Astrocyte of the spinal cord (primary cell): ENCODE measurements at places on chromosomes 7 and 10.
A peak's percentile ranks its signal among the peaks of the same experiment; 100 is the strongest.

DNA sequence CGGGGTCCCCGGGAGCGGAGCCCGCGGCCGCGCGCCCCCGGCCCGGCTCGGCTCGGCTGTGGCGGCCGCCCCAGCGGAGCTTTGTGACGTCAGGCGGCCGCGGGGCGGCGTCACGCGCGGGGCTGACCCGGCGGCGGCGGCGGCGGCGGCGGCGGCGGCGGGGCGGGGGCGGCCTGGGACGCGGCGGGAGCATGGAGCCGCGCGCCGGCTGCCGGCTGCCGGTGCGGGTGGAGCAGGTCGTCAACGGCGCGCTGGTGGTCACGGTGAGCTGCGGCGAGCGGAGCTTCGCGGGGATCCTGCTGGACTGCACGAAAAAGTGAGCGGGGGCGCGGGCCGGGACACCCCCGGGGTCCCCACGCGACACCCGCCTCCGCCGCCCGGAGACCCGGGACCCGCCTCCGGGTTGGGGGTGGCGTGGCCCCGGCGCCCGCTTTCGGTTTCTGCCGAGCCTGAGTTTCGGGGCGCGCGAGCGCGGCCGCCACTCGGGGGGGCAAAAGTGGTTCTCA is at the start of gene PWWP2B:
PWWP2B (plus strand) TSS at position 165 of the 506 bp plus-strand sequence; CDS start at position 192, 27 bp downstream.
- no peak for DNase-seq

- no peak for DNase-seq
Observed at GRCh38 chr7:47419471-47419870, 162.4 kb downstream of the TNS3 start.

DNA sequence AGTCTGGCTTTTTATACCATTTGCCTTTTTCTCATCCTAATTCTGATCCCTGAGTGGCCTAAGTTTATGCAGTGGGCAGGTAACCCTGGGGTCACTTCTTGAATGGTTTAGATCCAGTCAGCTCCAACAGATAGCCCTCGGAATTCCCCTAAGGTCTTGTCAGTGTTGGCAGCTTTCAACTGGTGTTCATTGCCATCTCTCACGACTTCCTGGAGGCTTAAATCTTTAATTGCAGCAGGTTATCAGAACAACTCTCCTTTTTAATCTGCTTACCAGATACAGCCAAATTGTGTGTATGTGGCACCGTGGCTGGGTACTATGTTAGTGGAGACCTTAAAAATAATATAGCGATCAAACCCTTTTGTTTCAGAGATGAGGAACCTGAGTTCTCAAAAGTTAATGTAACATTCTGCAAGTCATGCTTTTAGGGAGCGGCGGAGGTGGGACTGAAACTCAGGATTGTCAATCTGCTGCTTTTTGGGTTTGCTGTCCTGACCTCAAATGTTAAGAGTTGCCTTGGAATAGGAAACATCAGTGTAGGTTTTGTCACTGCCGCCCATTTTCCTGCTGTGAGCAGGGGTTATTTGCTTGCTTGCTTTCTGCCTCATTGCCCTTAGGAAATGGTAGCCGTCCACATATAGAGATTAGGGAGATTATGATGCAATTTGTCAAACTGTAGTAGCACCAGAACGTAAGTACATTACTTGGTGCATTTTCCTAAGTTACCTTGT is 818 bp downstream of the DLD start:
- no peak for DNase-seq

DNA sequence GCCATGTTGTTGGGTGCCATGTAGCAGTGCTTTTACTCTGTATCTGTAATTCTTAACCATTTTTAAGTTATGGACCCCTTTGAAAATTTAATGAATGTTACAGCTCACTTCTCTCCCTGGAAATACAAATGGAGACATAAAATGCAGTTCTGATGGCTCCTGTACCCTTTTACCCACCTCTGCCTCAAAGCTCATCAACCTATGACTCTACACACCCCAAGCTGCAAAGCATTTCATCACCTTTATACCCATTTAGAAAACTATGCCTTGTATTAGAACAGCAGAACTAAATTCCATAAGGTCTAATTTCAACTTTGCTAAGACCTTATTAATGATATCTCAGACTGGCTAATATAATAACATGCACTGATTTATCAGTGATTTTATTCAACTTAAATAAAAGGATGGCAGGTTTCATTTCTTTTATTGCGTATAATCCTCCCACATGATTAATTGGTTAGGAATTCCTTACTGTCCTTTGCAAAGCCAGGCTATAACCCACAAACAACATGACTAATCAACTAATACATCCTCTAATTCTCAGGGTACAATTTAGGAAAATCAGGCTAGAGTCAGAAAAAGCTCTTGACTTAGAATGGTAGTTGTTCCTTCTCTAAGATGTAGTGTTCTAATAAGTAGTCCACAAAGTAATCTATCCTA is 68.1 kb downstream of the CPEB3 start:
- DNase-seq: peak; percentile 59

DNA sequence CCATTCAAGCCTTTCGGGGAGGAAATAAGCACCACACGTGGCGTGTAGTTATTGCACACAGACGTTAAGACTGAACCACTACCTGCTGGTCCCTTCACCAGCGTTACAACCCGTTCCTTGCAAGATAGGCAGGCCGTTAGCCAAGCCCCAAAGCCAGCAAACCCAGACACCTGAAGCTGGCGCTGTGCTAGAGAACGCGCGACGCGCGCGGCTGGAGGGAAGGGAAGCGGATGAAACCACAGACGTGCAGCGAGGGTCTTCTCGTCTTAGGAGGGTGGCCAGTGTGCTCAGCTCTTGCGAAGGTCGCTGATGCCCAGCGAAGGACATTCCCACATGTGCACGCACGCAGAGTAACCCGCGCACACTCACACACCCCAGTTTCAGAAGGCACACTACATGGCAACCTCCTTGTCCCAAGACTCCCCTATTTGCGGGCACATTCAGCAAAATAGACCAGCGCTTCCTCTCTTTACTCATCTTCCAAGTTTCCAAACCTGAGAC is 980 bp downstream of the TMEM26 start:
- no peak for DNase-seq

DNA sequence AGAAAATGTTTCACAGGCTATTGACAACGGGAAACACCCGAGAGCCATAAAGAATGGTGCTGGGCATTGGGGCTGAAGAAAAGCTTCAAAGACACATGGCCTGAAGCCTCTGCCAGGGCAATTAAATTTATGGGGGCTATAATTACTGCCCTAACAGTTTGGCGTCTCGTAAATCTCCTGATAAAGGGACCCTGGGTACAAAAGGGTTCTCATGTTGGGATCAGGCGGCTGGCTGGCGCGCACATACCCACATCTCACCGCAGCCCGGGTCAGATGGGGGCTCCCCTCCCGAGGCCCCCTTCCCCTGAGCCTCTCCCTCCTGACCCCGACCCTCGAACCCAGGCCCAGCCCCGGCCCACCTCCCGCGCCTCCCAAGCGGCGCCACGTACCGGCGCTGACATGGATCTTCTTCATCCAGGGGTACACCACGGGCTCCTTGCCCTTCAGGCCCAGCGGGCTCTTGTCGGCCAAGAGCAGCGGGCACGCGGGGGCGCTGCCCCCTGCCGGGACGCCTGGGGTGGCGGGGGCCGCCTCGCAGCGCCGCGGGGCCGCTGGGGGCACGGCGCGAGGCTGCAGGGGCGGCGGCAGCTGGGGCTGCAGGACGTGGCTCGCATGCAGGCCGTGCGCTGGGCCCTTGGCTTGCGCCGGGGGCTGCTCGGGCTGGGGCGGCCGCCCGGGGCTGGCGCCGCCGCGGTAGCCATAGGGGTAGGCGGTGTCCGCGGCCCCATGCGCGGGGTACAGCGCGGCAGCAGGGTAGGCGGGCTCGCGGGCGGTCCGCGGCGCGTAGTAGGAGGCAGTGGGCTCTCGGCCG is 623 bp downstream of the HOXA4 start:
- no peak for DNase-seq

- no peak for DNase-seq
Observed at GRCh38 chr7:155247479-155248365, 50.0 kb upstream of the INSIG1 start.

DNA sequence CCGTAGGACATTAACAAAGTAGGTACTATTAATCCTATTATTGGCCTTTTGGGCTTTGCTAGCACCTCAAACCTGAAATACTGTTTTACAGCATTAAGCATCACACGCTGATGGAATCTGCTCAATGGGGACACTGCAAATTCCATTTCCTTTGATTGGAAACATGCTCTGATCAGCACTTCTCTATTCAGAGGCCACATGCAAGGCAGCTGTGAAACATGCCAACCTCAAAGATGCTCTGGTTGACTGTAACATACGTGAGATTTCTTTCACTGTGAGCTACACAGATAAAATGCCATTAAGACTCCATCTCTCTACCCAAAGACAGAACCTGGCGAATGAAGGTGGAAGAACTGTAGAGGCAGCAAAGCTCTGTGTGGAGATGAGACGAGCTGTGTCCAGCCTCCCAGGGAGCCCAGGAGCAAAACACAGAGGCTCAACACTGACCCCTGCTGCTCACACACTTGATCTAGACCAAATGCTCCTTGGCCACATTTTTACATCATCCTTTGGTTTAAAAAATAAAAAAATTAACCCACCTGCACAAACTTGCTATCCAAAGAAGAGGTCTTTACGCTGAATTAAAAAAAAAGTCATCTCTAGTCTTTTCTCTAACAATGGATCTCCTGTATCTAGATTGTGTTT is 8.0 kb downstream of the RSU1 start:
- peak; percentile 33 for DNase-seq

- DNase-seq: peak; percentile 95
Observed at GRCh38 chr10:3482200-3482993, 302.6 kb downstream of the KLF6 start.

DNA sequence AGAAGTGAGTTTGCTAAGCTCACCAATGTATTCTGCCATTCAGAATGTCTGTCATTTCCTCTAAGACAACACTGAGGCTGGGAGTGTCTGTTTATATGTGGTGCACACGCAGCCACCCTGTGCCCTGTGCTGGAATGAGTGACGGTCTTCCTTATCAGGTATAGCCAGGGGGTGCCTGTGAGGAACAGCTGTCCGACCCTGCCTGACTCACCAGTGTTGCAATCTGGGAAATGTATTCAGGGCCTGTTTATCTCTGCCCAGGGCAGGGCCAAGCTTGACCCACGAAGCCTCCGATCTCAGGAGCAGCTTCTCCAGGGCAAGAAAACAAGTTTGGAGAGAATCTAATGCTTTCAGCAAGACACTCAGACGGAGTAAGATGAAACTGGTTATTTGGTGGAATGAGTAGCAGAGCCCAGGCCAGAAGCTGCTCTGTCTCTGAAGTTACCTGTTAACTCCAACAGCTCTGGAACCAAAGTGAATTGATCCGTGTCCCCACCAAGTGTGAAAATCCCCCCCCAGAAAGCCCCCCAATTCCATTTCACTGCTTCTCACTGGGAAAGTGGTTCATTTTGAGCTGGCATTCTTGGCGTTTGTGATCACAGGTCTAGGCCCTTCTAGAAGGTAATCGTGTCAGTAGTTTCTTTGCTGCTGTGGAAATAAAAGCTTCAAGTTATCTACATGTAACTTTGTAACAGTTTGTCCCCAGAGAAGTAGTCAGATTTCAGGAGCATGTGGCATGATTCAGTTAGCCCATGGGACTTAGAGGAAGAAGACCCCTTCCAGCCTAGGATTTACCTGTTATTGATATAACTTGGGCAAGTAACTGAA is 6.1 kb upstream of the UBE2H start:
- peak; percentile 58 for DNase-seq

GRCh38 chr10:33252794-33253203 is 81.7 kb downstream of the NRP1 start:
- DNase-seq: peak; percentile 93

DNA sequence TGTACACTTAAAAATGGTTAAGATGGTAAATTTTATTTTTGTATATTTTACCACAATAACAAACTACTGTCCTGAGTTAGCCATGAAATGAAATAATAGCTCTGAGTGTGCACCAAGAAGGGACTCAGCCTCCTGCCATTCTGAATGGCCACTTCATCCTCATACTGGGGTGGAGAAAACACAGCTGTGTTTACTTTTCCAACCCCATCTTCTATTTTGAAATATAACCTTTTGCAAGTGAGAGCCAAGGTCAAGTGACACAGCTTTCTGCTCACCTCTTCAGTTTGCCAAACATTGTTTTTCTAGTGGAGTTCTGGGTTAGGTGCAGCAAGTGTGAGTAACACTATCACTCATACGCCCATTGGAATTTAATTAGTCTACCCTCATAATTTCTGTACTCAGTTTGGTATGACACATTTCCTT is 107.4 kb upstream of the GLCCI1 start:
- DNase-seq: peak; percentile 83

GRCh38 chr10:125560947-125561346 is 122.0 kb downstream of the TEX36 start:
- no peak for DNase-seq

GRCh38 chr7:141231018-141231792 is 157.3 kb downstream of the TMEM178B start:
- DNase-seq: peak; percentile 62

GRCh38 chr10:111113238-111113960 is 36.6 kb downstream of the ADRA2A start:
- no peak for DNase-seq

- DNase-seq: no peak
Observed at GRCh38 chr10:129373718-129374117, 93.3 kb upstream of the MGMT start.

GRCh38 chr7:23268746-23269145 is 22.2 kb downstream of the GPNMB start:
- no peak for DNase-seq

DNA sequence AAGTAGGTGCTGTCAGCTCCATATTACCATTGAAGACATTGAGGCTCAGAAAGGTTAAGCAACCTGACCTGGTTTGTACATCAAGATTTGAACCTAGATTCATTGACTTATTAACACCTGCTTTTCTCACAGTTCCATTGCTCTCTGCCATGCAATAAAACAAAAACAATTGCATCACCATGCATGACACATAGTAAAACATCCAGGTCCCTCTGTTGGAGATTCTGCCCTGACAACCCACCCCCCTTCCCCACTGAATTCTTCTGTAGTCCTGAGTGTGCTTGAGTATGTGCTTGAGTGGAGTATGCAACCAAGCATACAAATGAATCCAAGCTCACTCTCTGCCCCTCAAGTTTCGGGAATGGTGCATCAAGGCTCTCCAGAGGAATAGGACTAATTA is 6.0 kb upstream of the LMBR1 start:
- DNase-seq: no peak
